ENCODE measurements at places on chromosomes 16 and 17. TPM values are rescaled to one million over a fixed set of nuclear protein-coding genes. Genes with fewer than 3 reads are reported as not detected.

The RTN4RL1 gene
- 0.58 TPM for total RNA-seq

The TMEM238L gene
- total RNA-seq, result not detected

The MPV17L gene
- not detected for total RNA-seq

The GRB7 gene
- total RNA-seq, result not detected

The CCL1 gene
- total RNA-seq, result not detected

The GRAP gene
- 0.23 TPM for total RNA-seq
